ENCODE measurements at places on chromosomes 4 and X.

- no peak for DNase-seq
Measured at GRCh38 chr4:184949020-184949419, 69.3 kb upstream of the HELT start.

- no peak for DNase-seq
Measured at GRCh38 chr4:7356667-7357310, 77.9 kb downstream of the PSAPL1 start.

DNA sequence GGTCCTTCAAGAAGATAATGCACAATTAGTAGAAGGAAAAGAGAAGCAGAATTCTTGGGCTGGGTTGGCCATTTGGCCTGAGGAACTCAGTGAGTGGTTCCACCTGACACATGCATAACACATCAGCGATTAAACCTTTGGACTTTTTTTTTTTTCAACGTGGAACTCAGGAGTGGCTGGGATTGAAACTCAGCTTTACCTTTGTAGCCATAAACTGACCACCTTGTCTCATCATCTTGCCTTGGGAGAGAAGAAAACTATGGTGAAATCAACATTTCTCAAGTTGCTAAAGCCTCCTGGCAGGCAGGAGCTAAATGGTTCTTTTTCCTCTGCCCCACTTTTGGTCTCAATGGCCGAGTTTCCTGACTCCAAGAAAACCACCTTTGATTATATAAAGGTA lies 16.3 kb downstream of the PTTG2 start:
- DNase-seq: peak; percentile 29

- peak; percentile 48 for DNase-seq
Measured at GRCh38 chr4:78552389-78553042, 946 bp downstream of the ANXA3 start.

DNA sequence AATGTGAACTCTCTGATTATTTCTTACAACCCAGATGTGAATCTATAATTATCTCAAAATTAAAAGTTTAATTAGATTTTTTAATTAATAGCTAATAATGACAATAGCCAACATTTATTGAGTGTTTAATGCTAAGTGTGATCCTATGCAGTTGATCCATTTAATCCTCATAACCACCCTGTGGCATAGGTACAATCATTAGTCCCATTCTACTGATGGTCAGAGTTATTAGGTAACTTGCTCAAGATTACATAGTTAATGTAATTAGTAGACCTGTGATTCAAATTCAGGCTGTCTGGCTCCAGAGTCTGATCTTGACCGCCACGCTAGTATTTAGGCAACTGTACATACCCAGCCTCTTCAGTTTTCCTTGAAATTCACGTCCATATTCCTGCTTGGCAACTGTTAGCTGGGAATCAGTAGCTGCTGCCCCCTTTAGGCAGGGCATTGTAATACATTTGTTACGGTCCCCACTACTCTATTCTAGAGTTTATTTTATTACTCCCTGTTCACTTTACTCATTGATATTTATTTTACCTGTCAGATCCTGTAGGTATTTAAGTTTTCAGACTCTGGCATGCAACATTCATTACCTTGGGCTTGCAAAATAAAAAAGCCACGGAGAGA lies 20.6 kb upstream of the TEC start:
- peak; percentile 18 for DNase-seq

DNA sequence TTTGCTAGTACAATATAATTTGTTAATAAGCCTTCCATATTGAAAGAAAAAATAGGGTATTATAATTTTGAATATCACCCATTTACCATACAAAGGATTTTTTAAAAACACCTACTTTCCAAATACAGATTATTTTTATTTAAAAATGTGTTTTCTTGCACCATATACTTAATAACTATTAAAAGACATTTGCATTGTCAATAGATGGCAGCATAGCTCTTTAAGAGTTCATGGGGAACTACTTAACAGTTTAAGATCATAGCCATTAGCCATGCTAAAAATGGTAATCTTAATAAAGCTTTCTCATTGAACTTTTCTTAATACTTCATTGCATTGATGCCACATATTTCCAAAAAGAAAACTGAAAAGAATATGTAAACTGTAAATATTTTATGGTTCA lies 1995.9 kb downstream of the C4orf33 start:
- DNase-seq: peak; percentile 54

DNA sequence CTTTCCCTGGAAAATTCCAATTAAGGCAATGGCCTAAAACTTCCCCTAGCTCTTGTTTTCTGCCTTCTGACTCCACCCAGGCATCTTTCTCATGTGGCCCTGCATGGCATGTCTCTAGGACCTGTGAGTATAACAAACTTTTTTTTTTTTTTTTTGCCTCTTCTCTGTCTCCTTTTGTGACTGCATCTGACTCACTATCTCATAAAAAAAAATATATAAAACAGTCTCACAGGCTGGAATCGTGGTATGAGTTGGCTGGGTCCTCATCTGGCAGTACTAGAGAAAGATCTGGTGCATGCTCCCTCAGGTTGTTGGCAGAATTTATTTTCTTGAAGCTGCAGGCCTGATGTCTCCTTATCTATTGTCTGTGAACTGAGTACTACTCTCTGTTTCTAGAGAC lies 313.9 kb downstream of the TECRL start:
- DNase-seq: no peak

DNA sequence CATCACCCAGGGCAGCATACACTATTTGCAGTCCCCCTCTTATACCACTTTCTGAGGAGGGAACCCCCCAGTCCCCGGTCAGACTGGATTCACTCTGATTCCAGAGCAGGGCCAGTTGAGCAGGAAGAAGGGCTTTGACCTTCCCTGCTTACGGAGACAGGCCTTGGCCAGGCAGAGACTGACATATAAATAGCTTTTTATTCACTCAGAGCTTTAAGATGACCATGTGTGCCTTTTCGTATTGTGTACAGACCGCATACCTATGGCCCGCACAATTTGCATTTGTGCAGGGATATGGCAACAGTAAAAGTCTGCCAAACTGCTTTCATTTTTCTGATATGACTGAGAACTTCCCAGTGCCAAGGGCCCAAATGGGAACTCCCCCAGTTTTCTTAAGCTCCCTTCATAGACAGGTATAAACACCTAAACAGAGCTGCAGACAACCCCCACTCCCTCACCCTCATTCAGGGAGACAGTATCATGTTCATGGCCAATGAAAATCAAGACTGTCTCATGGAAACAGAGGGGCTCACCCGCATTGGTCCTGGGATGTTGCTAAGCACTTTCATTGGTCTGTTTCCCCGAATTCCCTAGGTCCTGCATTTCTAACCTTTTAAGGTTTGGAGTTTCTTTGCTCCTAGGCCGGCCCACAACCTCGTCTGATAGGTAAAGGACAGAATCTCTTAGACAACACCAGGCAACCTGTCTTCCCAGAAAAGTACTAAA lies 86.0 kb downstream of the RTL5 start:
- peak; percentile 43 for DNase-seq
